ENCODE measurements at places on chromosomes 5 and 9.

DNA sequence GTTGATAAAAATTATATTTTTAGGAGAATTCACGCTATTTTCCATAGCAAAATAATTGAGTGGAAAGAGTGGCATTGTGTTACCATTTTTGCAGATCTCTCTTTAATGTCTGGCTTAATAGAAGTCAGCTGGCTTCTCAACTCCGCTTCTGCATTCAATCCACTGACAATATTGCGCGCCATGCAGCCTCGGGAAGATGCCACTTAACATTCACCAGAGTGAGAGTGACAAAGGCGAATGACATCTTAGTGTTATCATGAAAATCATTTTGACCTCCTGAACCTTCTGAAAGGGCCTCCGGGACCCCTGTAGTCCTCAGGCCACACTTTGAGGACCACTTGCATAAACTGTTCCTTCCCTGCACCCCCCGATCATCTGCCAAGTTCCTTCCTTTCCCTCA, 80.1 kb upstream of the ORM1 start:
- no peak for DNase-seq

GRCh38 chr5:10934783-10935355, 173.8 kb upstream of the DAP start:
- DNase-seq: no peak

DNA sequence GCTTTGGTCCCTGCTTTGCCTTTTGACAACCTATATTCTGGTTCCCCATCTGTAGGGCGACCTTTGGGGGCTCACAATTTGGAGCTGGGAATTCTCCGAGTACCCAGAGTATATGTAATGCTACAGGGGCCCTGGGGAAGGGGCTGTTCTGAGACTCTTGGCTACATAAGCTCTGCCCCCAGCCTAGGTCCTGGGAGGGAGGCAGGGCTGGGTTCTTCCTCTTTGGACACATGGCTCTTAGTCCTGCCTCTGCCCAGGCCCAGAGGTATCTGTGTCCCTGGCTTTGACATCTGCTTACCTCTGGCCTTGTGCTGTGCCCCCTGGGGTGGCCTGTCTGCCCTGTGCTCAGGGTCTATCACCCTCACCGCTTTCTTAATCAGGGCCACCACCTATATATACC, 181.6 kb downstream of the CACNA1B start:
- DNase-seq: no peak

GRCh38 chr9:35792024-35792813, 828 bp downstream of the NPR2 start:
- no peak for DNase-seq

GRCh38 chr5:113195251-113195650, 218.7 kb downstream of the DCP2 start:
- DNase-seq: no peak

Measured in SJSA1 (cell line).